ENCODE measurements at places on chromosomes 1 and 21.

DNA sequence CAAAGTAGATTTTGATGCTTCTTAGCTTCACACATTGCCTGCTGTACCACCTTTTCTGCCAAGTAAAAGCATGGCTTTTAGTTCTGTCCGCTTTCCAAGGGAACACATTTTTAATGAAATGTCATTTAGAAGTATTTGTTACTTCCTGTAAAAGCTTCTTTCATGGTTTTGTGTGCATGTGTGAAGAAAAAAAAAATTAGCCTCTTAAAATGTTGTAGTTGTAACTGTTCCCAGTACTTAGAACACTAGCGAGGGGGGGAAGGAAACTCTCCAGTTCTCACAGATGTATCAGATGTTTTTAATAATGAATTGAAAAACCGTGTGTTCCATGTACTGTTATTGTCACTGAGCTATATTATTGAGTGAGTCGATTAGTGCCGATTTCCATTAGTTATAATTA is 568.3 kb upstream of the ADGRL2 start:
- DNase-seq: no peak

DNA sequence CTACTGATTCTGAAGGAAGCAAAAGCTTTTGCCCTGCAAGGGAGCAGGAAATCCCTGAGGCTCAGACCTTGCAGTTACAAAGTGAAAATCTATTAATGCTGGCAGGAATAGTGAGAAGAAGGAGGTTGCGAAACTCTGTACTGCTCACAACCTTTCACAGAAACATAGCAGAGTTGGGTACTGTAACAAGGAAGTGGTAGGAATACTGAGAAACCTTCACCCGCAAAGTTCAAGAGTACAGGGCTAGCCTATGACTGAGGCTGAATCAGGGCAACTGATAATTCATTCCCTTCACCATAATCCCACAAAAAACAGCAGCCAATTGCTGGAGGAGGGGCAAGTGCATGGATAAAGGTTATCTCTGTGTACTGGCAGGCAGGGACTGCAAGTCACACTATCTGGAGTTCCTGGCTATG is 23.9 kb upstream of the KCTD3 start:
- no peak for DNase-seq

DNA sequence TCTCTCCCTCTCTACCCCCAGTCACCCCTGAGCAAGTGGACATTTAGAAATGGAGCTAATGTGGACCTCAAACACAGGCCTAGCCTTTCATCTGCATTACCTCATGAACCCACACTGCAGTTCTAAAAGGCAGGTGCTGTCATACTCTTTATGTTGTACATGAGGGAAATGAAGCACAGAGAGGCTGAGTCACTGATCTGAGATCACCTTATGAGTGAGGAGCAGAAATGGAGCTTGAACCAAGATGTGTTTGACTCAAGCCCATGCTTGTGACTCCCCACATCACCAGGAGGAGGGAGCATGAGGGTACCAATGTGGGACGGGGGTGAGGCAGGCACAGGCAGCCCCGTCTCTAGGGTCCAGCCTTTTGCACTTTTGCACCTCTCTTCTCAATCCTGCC is 702.8 kb downstream of the PTPRU start:
- DNase-seq: no peak

- no peak for DNase-seq
Observed at GRCh38 chr1:179090923-179091322, 9.1 kb downstream of the TOR3A start.

- no peak for DNase-seq
Observed at GRCh38 chr1:182338806-182339370, 52.7 kb downstream of the GLUL start.

DNA sequence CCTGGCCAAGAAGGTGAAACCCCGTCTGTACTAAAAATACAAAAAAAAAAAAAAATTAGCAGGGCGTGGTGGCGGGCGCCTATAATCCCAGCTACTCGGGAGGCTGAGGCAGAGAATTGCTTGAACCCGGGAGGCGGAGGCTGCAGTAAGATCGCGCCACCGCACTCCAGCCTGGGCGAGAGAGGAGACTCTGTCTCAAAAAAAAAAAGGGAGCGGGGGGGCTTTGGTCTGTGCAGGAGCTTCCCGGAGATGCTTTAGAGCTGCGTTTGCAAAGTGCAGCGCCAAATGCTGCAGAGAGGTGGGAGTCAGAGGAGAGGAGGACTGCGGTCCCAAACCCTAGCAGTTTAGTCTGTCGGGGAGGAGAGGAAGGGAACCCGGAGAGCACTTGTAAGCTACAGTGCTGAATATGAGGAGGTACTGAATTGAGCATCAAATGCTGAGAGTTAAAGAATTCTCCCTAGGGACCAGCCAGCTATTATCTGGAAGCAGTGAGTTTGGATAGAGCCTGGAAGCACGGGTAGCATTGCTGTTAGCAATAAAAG is 569 bp downstream of the FALEC start:
- no peak for DNase-seq

- DNase-seq: no peak
Observed at GRCh38 chr1:46017876-46018503, 114.4 kb downstream of the PIK3R3 start.

- no peak for DNase-seq
Observed at GRCh38 chr1:89606227-89606980, 26.5 kb upstream of the LRRC8C start.

DNA sequence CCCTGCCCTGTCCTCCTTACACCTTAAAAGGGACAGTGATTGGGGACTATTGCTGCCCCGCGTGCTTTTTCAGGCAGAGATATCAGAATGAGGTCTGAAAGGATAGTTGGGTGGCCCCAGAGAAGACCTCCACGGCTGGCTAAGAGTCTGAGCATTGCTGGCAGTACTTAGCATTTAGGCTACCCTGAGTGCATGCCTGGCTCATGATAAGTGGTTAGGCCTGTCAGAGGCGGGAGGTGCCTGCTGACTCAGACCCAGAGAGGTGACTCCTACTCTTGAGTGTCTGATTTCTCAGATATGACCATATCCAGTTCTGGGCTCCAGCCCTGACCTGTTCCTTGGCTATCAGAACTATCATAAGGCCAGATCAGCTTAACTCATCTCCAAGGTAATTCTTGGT is 213.7 kb downstream of the PBX1 start:
- DNase-seq: no peak

- DNase-seq: no peak
Observed at GRCh38 chr1:52562766-52563165, 9.9 kb upstream of the TUT4 start.

DNA sequence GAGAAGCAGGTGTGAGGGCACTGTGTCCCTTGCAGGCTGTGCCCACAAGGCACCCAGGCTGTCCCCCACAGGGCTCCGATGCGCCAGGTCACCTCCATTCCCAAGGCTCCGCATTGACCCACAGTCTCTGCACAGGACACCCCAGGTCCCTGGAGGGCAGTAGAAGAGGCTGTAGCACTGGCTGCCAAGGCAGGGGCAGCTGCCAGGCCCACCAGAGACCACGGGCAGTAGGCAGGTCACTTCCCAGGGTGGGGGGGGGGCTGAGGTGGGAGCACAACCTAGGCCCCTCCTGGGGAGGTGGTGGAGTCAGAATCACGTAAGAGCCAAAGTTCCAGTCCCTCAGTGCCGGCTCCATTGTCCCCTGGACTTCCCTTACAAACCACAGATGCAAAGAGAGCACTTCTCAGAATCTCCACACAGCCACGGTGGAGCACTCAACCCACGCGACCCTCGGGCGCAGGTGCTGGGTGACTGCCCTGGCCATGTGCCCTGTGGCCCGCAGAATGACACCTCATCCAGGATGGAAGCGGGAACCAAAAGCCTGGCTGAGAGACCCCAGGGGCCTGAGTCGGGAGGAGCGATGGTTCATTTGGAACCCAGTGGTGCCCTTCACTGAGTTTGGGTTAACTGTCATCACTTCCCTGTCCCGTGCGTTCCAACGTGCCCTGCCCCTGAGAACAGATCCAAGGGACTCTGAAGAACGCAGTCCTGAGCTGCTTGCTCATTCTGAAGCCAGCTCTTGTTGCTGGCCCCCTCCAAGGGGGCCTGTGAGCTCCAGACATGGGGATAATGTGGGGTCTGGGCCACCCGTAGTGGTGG is 69.7 kb upstream of the PDE9A start:
- DNase-seq: no peak

DNA sequence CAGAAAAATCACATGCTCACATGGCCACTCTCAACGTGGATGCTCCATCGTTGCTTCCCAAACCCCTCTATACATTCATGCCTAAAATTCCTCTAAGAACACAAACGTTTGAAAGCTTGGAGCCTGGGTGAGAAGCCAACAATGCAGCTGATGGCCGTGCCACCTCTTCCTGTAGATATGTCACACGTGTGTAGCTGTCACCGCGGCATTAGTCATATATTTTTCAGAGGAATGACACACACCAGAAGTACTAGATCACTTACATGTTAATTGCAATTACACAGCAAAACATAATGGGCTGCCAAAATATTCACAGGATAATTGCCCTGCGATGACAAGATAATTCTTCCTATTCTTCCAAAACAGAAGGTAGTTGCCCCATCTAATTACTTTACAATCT is 112.7 kb upstream of the BACE2 start:
- no peak for DNase-seq

GRCh38 chr1:153203130-153203529 is at the start of gene LELP1:
TSS of gene LELP1 (plus strand) at chr1:153203430. CDS start at chr1:153204708, 1,278 bp downstream.
- DNase-seq: no peak

DNA sequence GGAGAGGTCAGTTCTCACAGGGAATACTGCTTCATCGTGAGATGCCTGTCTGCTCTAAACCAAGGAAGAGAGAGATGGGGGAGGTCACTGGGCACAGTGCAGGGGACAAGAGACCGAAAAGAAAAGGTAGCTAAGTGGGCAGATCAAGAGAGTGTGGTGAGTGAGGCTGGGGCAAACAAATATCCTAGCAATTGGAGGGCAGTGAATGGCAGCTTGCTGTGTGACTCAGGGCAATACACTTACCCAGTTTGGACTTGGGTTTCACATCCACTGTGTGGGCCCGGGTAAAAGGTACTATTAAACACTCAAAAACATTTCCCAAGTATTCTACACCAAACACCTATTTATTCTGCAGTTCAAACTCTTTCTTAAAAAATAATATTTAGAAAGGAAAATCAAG is 10.2 kb downstream of the PLXNA2 start:
- DNase-seq: no peak

GRCh38 chr21:44454747-44455523 is at the start of gene LRRC3:
TSS of gene LRRC3 (plus strand) at chr21:44455510. CDS start at chr21:44456645, 1,135 bp downstream.
- peak; percentile 63 for DNase-seq

DNA sequence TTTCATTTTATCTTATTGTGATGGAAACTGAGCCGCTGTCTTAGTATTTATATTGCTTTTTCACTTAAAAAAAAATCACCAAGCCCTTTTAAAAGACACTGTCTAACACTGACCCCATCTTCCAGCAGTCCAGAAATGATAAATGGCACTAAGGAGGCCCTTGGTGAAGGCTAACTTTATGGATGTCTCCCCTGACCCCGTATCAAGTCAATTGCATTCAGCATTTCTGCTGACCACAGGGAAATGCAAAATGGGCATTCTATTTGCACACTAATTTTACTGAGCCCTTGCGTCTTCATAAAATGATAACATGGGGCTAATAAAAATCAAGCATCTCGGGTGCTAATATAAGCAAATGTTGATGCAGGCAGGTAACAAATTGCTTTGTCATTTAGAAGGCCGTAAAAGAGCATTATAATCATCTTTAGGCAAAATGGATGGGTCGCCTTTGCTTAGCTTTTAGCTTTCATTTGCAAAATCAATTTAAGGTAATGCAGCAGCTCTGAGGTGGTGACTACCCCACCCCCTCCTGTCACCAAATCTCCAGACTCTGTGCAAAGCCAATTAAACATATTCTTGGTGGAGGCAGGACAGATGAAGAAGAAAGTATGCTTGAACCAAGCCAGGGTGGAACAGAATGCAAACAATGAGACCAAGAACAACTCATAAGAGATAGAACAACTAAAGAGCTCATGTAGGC is 110.8 kb downstream of the BEND5 start:
- no peak for DNase-seq

GRCh38 chr1:206115791-206116190 is 1.4 kb downstream of the AVPR1B start:
- no peak for DNase-seq

GRCh38 chr1:6658359-6659060 is 33.8 kb downstream of the THAP3 start:
- DNase-seq: no peak

GRCh38 chr1:32766328-32766972 is 50.7 kb downstream of the YARS1 start:
- DNase-seq: no peak

DNA sequence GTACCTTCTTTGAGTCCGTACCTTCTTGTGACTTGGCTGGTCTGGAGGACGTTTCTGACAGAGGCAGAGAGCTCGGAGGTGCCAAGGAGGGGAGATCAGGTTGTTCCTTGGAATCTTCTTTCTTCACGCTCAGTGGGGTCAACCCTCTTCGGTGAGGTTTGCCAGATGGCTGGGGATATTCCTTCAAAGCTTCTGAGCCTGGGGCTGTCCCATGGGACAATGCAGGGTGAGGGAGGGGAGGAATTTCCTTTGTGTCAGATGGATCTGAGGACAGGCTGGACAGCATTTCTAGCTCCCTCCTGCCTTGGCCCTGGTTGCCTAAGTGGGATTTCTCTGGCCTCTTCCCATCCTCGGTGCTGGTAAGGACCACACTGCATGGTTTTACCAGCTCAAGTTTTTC is 95.5 kb upstream of the EDN2 start:
- no peak for DNase-seq

GRCh38 chr1:10768552-10768951 is 27.9 kb downstream of the CASZ1 start:
- DNase-seq: no peak

GRCh38 chr1:182889997-182890396 is 50.9 kb downstream of the DHX9 start:
- DNase-seq: no peak

GRCh38 chr1:9711466-9712020 is 60.0 kb downstream of the PIK3CD start:
- no peak for DNase-seq

- no peak for DNase-seq
Observed at GRCh38 chr1:20110679-20111078, 8.7 kb downstream of the PLA2G2D start.
